ENCODE measurements at places on chromosomes 16 and 17.

DNA sequence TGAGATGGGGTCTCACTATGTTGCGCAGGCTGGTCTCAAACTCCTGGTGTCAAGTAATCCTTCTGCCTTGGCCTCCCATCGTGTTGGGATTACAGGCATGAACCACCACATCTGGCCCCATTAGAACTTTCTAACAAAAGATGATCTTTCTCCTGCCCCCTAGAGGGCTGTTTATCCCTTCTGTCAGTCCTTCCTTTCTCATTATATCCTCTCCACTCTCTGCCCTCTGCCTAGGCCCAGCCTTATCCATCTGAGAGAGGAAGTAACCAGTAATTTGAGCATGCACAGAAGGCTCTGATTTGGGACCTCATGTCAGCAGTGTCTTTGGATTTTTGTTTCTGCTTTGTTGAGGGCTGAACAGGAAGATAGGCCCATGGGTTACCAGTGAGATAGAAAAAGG, 4.4 kb upstream of the DHX40 start:
- DNase-seq = peak; percentile 83

DNA sequence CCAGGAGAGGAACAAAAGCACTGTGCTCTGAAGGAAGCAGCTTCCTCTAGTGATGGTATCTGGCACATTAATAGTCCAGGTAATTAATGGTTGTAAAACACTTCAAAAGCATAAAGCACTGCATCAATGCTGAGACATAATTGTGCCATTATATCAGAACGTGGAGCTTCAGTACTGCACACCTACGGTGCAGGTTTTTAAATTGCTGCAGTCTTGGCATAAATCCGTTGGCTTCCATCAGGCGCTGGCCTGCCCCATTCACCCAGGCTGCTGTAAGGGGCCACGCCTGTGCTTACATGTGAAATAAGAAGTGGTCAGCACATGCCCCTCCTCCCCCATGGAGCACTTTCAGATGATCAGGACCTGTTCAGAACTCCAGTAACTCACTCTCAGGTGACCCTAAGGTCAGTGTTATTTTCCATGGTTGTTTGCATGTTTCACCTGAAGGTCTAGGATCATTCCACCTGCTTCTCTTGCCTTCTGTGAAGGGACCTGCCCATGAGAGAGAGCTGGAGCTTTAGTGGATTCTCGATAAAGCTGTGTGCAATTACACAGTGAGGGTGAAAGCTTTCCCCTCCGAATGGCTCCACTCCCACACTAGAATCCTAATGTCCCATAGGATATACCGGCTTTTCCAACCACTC, 345.3 kb downstream of the CA10 start:
- DNase-seq = no peak

GRCh38 chr16:57403965-57404817, at the start of gene CCL17:
CCL17 (plus strand) TSS chr16:57404767; CDS start chr16:57413933, 9,166 bp downstream.
- DNase-seq = no peak

GRCh38 chr17:58328195-58329034, at the start of gene TSPOAP1:
TSPOAP1 (minus strand) TSS chr17:58328795; CDS start chr17:58327920, 875 bp downstream.
- DNase-seq = peak; percentile 87

DNA sequence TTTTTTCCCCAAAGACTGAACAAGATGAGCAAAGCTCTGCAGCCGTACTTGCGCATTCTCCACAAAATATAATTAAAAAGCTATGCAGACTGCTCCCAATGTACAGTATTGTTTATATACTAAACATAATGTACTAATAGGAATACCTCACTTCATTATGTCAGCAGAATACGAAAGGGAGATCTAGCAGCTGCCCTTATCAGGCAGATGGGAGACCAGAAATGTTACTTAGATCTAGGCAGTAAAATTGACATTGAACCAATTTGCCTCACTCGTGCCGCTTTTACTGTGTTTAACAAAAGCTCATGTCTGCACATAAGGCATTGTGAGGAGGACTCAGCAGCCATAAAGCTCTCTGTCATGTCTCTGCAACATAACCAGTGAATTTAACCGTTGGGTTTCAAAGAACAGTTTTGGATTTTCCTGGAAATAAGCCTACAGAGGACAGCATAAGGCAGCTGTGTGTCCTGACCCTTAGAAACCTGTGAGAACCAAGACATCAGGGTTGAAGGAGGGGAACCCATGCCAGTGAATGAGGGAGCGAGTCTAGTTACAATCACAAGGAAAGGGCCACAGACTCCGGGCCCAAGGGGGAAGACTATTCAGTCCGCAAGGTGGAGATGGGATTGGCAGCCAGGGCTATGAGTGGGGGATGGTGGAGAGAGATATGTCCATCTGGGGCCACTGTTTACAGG, 71.4 kb downstream of the GNAO1 start:
- no peak for DNase-seq

DNA sequence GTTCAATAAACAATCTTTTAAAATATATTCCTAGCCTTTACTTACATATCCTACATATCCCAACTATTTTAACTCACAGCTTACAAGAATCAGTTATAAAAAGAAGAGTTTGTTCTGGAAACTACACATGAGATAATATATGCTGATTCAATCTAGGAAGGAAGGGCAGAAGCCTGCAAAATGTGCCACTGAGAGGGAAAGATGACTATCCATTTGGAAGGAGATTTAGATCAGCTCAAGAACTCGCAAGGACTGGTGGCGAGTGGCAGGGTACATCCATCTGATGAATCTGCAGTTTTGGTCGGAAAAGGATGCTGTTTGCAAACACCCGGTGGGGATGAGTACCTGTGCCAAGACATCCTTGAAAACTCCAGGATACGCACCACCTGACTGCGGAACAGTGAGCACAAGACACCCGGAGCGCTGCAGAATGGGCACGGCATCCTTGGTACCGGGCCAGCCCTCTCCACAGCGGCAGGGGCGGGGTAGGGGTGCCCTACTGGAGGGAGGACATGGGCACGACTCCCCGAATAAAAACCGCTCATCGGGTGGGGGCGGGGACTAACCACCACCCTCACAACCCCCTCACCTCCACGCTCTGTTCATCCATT, 723 bp downstream of the TRIM37 start:
- DNase-seq = peak; percentile 73

DNA sequence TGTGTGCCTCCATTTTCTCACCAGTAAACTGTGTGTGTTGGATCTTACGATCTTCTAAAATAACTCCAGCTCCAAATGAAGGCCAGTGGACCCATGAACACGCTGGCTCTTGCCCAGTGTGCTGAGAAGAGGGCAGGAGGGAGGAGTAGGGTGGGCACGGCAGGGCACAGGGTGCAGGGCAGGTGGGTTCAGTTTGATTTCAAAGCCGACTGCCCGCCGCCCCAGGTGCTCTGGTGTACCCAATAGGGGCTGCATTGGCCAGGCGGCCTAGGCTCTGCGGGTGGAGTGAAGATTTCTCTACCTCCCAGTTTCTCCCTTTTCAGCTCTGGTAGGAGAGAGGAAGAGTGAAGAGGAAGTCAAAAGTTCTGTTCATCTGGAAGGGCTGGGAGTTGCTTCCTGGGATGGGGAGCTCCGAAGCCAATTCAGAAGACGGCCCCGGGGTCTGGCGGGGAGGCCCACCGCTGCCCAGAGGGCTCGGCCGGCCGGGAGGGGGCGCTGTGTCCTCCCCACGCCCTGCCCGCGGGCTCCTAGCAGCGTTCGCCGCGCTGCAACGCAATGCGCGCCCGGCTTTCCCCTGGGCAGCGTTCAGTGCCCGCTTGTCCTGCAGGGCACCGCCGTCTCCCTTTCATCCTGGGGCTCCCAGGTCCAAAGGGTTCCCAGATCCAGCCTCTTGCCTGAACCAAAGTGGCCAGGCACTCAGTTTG, 1.1 kb upstream of the CRHR1 start:
- DNase-seq = peak; percentile 86

GRCh38 chr17:19915245-19915978, 47.7 kb upstream of the ULK2 start:
- no peak for DNase-seq

DNA sequence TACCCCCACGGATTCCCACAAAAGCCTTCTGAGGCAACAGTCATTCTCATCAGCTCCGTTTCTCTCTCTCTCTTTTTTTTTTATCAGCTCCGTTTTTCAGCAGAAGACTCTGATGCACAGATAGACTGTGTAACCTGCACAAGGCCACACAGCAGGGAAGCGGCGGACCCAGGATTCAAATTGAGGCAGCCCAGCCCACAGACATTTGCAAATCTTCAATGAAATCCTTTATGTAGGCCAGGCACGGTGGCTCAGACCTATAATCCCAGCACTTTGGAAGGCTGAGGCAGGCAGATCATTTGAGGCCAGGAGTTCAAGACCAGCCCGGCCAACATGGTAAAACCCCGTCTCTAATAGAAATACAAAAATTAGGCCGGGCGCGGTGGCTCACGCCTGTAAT, 2.4 kb upstream of the MEOX1 start:
- DNase-seq = no peak

DNA sequence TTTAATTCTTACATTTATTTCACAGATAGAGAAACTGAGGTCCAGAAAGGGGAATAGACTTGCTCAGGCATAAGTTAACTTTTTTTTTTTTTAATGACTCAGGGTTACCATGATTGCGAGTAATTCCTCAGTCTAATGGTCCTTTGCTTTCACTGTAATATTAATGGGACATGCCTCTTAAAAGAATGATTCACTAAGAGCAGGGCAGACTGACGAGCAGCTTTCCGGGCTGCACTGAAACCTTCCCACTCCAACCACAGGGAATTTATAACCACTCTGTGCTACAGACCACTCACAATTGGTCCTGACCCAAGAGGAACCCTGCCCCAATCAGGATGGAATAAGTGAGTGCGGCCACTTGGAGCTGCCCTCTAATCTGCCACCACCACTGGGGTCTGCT, 5.7 kb downstream of the HOXB2 start:
- DNase-seq = no peak

DNA sequence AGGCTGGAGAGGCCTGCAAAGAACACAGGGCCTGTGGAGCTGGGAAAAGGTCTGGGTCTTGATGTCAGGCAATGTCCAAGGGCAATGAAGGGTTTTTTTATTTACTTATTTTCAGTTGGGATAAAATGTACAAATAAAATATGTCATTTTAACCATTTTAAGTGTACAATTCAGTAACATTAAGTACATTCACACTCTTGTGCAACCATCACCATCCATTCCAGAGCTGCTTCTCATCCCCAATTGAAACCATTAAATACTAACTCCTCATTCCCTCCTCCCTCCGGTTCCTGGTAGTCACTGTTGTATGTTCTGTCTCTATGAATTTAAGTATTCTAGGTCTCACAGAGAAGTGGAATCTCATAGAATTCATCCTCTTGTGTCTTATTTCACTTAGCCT, 444.7 kb downstream of the HS3ST3B1 start:
- DNase-seq = no peak

GRCh38 chr16:73369851-73370250, 321.9 kb upstream of the ZFHX3 start:
- no peak for DNase-seq

Measured in NCI-H82 (cell line).